ENCODE measurements at places on chromosomes 7 and 10.

GRCh38 chr10:78483641-78484040 lies 450.0 kb downstream of the RPS24 start:
- no peak for DNase-seq

- DNase-seq: no peak
Measured at GRCh38 chr7:74579800-74580685, 77.5 kb upstream of the GTF2I start.

- DNase-seq: no peak
Measured at GRCh38 chr7:66297579-66297978, 92.4 kb downstream of the TPST1 start.

- no peak for DNase-seq
Measured at GRCh38 chr7:50446542-50446960, 3.6 kb downstream of the FIGNL1 start.

DNA sequence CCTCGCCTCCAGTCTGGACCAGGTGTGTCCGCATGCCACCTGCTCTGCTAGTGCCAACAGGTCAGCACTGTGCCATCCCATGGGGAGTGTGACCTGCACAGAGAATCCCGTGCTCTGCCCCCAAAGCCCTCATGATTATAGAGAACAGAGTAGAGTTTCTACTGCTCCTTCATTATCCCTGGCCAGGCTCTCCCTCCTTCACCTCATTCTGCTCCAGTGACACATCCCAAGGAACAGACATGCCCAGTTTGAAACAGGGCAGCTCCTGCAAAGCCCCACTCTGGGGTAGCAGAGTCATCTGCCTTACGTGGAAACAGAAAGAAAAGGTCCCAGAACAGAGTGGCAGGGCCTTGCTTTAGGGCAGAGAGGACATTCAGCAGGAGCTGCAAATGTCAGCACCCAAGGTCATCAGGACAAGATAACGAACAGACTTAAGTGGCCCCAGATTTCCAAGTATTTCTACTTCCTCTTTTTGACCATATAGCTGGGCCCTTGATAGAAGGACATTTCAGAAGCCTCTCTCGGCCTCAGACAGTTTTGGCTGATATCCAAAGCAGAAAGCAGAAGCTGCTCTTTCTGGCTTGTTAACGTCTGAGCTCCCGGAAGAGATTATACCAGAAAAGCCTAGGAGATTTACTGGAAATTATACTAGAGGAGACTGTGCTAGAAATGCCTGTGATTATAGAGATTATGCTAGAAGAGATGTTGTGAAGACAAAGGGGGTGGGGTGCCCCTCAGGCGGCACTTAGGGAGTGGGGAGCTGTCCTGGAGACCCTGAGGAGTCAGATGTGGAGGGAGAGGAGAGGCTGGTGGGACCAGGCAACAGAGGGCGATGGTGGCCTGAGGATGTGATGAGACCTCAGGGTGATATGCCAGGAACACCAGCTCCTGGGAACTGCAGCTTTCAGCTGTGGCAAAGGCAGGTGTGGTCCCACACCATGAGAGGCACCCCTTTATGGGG lies 12.6 kb downstream of the TMEM176B start:
- no peak for DNase-seq

- no peak for DNase-seq
Measured at GRCh38 chr7:35420656-35421055, 166.8 kb upstream of the TBX20 start.
